Progenitor cell of endocrine pancreas (in vitro differentiated cells): ENCODE measurements at places on chromosomes 7 and 10.
A peak's percentile ranks its signal among the peaks of the same experiment; 100 is the strongest.

DNA sequence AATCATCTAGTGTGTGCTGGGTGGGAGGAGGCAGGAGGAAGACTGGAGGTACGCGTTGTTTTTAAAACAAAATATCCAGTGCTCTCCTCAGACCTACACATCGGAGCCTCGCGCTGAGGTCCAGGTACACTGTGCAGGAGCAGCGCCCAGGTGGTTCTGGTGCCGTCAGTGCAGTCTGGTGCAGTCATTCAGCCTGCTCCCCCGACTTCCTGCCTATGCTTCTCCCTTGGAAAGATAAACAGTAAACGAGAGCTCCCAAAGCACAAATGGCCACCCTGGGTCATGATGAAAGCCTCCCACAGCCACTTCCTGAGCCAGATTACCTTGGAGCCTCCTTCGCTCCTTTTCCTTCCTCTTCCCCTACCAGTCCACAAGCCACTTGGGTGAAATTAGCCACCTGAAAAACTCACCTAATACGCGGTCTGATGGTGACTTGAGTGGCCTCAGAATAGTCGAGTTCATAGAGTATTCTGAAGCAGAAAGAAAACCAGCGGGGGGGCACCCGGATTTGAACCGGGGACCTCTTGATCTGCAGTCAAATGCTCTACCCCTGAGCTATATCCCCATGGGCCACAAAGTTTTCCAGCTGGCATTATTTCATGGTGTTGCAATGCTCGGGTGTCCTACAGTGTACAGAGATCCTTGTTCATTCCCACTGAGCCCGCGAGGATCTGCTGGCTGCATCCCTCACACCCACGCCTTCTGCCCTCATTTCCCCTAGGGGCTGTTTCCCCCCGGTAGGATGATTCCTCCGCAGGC, 82.5 kb downstream of the ZNF467 start:
- no peaks in the 10 kb centered on the region for H3K36me3 ChIP-seq
- H3K4me1 ChIP-seq = peaks cover 4% of the 10 kb centered on the region
- peaks cover 41% of the 10 kb centered on the region for H3K27me3 ChIP-seq
- H3K27ac ChIP-seq = peak overlapping the region; percentile 52
- no peak for DNase-seq

GRCh38 chr7:50822110-50822509, 39.4 kb upstream of the GRB10 start:
- H3K4me3 ChIP-seq = no peak overlapping the region
- peaks cover 25% of the 10 kb centered on the region for H3K4me1 ChIP-seq
- no peak for DNase-seq
- H3K27ac ChIP-seq = no peak overlapping the region
- no peaks in the 10 kb centered on the region for H3K36me3 ChIP-seq
- H3K27me3 ChIP-seq = peaks cover 54% of the 10 kb centered on the region

DNA sequence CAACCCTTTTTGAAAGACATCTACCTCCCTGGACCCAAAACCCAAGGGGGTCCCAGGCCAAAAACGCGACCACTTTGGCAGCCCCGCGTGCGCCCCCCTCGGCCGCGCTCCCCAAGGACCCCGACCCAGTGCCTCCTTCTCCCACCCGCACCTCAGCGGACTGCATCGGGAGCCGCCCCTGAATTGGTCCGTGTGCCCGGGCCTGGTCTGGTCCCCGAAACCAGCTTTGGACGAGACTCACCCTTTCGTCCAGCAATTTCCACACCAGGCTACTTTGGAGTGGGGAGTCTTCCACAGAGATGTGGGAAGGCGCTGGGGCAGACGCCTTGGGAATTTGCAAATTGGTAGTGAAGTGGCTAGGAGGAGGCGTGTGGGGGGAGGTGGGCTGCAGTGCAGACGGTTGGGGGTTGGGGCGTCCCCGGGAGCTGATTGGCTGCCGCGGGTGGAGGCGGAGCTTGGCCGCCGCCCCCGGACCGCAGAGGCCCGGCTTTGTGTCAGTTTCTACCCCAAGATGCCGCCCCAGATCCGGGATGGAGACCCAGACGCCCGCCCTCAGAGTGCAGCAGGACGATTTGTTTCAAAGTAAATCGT, 16.9 kb downstream of the TCAF1 start:
- H3K4me1 ChIP-seq = peaks cover 27% of the 10 kb centered on the region
- peak overlapping the region; percentile 91 for H3K4me3 ChIP-seq
- peak; percentile 50 for DNase-seq
- peaks cover 13% of the 10 kb centered on the region for H3K36me3 ChIP-seq

DNA sequence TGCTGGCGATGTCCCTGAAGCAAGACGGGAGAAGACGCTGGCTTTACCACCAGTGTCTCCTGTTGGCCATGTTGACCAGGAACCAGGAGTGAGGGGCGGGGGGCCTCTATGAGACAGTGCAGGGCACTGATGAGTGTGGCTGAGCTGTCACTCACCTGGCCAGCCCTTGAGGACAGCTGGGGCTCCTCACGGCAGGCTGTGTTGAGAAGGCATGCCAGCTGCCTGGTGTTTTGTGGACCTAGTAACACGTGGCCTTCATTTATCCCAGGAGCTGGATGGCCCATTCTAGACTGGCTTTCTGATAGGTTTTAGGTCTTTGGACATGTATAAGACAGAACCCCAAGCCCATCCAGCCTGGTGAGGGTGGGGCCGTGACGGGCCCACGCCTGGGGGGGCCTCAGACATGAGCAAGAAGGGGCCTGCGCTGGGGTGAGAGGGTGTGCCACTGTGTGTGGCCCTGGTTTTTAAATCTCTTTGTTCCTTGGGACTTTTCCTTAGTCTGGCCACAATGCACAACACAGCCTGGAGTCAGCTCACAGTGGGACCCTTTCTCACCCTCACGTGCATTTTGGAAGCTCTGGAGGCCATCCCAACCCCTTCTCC, 10.5 kb downstream of the RHBDD2 start:
- no peak overlapping the region for H3K4me3 ChIP-seq
- H3K36me3 ChIP-seq = peaks cover 13% of the 10 kb centered on the region
- no peak for DNase-seq
- H3K4me1 ChIP-seq = no peaks in the 10 kb centered on the region

- H3K27me3 ChIP-seq = peaks cover 4% of the 10 kb centered on the region
- peaks cover under 1% of the 10 kb centered on the region for H3K36me3 ChIP-seq
- peaks cover 19% of the 10 kb centered on the region for H3K4me1 ChIP-seq
These were observed at the start of gene TES for GRCh38 chr7:116210345-116211005. TES (plus strand) TSS chr7:116210539; CDS start chr7:116210708, 169 bp downstream.

DNA sequence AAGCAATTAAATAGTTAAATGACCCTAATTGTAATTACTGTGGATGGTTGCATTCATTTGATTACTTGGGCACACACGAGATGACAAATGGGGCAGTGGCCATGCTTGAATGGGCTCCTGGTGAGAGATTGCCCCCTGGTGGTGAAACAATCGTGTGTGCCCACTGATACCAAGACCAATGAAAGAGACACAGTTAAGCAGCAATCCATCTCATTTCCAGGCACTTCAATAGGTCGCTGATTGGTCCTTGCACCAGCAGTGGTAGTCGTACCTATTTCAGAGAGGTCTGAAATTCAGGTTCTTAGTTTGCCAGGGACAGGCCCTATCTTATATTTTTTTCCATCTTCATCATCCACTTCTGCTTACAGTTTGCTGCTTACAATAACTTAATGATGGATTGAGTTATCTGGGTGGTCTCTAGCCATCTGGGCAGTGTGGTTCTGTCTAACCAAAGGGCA, 8.3 kb downstream of the PCBD1 start:
- peak; percentile 56 for DNase-seq
- H3K27ac ChIP-seq = no peak overlapping the region
- H3K4me3 ChIP-seq = no peak overlapping the region
- H3K36me3 ChIP-seq = peaks cover 24% of the 10 kb centered on the region
- H3K27me3 ChIP-seq = no peaks in the 10 kb centered on the region

GRCh38 chr7:1800902-1801301, 130.8 kb downstream of the ELFN1 start:
- H3K4me3 ChIP-seq = no peak overlapping the region
- no peak for DNase-seq
- no peak overlapping the region for H3K27ac ChIP-seq
- H3K27me3 ChIP-seq = peaks cover 4% of the 10 kb centered on the region
- H3K36me3 ChIP-seq = peaks cover 3% of the 10 kb centered on the region

GRCh38 chr7:86978808-86979506, 80.5 kb downstream of the ELAPOR2 start:
- no peaks in the 10 kb centered on the region for H3K27me3 ChIP-seq
- no peak for DNase-seq
- peaks cover 7% of the 10 kb centered on the region for H3K36me3 ChIP-seq
- H3K4me3 ChIP-seq = no peak overlapping the region
- H3K27ac ChIP-seq = no peak overlapping the region

DNA sequence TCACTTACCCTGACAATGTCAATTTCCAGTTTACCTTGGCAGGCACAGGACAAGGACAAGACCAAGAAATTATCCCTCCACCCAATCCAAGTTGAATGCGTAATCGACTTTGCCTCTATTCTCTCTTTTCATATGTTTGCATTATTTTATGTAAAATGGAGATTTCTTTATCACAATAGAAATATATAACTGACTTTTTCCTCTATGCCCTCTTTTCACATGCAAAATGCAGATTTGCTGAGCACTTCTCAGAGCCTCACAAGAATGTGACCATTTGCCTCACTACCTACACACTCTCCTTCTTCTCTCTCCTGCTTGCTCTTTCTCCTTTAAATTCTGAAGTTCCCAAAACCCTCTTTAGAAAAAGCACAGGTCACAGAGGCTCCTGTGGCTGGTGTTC, 15.1 kb downstream of the CYP3A43 start:
- H3K27ac ChIP-seq = no peak overlapping the region
- no peak for DNase-seq
- no peaks in the 10 kb centered on the region for H3K27me3 ChIP-seq
- H3K4me3 ChIP-seq = no peak overlapping the region
- H3K4me1 ChIP-seq = peaks cover 12% of the 10 kb centered on the region

DNA sequence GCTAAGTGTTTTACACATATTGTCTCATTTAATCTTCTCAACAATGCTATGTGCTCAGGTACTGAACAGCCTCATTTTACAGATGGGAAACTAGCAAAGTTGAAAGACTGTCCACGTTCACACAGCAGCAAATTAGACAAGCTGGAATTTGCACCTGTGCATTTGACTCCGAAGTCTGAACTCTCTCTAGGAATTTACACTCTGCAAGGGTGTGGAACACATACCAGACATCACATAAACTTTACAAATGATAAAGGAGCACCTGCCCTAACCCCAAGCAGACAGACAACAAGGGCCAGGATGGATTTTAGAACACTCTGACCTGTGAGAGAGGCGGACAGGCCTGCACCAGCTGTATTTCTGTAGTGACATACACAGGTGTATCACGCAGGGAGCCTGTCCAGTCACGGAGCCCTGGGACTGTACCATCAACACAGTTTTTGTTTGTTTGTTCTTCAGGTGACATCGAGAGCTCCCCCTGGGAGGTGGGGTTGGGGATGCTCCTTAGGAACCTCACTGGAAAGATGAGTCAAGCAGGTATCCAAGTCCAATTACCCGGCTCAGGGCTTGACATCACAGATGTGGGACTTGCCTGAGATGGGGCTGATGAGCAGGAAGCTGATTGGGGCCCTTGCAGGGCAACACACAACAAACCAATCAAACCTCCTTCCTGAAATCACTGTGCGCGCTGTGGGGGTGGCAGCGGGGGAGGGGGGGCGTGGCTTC, 31.0 kb downstream of the MKI67 start:
- peaks cover 8% of the 10 kb centered on the region for H3K36me3 ChIP-seq
- H3K4me1 ChIP-seq = no peaks in the 10 kb centered on the region

DNA sequence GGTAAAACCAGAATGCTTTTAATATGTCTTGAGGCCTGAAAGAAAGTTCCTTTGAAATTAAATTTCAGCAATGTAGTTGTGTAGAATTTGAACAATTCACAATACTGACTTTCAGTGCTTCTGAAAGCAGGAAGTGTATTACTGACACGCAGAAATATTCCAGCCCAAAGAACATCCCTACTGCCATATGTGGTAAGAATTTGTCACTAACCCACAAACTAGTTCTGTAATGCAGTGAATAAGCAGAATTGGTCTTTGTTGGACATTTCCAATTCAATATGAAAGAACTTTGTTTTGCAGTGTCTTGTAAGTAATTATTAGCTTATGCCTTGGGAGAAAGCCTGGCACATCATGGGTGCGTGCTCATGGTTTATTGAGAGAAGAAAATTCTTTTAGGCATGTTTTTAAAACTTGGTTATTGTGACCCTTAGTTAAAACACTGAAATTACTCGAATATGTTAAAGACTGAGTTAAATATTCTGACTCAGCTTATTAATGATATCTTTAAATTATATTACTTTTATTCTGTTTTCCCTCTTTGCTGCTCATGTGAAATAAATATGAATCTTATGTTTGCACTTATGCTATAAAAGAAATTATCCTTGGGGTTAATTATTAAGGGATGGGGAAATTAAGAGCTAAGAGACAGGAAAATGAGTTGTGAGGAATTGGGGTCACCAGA, 33.4 kb downstream of the PTPN12 start:
- H3K36me3 ChIP-seq = peaks cover 18% of the 10 kb centered on the region
- H3K4me3 ChIP-seq = no peak overlapping the region
- no peak for DNase-seq
- H3K4me1 ChIP-seq = peaks cover 4% of the 10 kb centered on the region
